ENCODE measurements at places on chromosomes 3 and 15.

GRCh38 chr15:87653646-87654045, 602.9 kb downstream of the NTRK3 start:
- DNase-seq = no peak

DNA sequence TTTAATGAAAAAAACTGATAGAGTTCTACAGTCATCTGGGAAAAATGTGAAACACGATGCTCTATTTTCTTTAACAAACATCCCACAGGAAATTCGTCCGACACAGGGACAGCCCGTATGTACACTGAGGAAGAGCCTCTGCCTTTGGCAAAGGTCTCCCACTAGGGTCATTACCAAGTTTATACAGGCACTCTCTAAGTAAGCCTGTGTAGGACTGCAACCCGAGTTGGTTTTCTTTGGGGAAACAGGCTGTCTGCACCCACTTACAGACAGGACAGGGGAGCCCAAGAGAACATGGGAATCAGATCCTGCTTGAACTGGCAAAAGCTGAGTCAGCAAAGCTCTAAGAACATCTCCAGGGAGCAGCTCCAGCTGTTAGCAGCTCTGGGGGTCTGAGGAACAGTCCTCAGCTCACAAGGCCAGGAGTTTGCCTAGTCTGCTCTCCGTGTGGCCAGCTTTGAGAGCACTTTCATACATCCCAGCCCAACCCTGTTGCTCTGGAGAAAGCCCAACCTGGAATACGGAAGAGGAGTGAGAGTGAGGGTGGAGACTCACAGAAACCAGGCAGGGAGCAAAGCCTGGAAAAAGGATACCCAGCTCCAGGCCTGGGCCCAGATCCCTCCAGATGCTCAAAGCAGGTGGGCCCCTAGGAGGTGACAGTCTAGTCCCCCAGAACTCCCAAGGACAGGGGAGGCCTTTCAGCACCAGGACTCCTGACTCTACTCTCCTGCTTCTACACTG, 1.9 kb downstream of the TBC1D2B start:
- peak; percentile 84 for DNase-seq

DNA sequence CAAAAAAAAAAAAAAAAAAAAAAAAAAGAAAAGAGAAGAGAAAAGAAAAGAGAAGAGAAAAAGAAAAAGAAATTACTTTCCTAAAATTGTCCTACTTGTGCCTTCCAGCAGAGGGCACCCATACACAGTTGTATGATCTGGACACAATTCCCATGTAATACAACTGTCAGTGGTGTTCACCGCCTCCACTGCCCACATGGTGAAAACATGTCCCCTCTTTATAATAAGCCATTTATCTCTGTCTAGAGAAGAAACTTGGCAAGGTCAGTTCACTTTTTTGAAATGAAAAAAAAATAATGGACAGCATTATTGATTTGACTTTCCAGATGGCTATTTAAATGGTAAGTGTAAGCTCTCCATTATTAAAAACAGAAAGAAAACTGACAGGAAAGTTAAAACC, 459.4 kb downstream of the GBE1 start:
- DNase-seq = peak; percentile 57

DNA sequence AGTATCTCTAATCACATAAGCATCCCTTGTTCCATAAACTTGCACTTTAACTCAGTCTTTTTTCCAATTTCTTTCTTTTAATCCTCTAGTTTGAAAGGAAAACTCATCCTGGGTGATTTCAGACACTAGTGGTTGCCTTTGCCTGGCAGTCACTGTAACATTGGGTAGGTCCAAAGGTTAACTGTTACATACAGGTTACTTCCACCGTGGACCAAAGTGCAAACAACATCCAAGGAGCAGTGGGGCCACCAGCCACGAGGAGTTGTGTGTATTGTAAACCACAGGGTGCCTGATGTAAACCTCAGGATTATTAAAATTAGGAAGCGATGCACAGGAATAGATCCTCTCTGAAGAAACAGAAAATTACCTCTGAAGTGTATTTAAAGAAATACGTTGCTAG, 75.0 kb downstream of the HCN4 start:
- no peak for DNase-seq

DNA sequence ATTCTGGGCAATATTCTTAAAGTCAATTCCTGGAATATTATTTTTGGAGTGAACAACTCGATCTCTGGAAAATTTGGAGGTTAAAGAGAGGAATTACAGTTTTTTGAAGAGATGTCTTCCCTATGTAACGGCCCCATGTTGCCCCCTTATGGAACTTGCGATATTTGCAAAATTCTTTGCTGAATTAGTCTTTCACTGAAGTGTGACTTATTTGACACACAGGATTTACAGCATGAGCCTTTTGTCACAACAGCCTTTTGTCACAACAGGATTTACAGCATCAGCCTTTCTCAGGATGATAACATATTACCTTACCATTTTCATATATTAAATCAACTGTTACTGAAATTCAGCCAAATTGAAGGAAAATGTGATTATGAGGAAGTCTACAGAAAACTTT, 37.8 kb upstream of the SPTSSB start:
- DNase-seq = peak; percentile 68

DNA sequence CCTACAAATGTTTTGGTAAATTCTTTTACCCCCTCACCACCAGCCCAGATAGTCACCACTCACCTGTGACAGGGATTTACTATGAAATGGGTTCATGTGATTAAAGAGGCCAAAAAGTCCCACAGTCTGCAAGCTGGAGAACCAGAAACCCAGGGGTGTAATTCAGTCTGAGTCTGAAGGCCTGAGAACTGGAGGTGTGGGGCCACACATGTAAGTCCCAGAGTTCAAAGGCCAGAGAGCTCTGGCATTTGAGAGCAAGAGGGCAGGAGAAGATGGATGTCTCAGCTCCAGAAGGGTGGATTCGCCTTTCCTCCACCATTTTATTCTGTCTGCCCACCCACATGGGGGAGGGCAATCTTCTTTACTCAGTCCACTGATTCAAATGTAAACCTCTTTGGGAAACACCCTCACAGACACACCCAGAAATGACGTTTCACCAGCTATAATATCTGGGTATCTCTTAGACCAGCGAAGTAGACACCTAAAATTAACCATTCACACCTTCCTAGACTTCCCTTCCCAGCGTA, 11.9 kb downstream of the RTP3 start:
- no peak for DNase-seq

GRCh38 chr3:83946049-83946448, 1012.7 kb upstream of the CADM2 start:
- no peak for DNase-seq

GRCh38 chr3:169615833-169616232, 47.7 kb downstream of the MECOM start:
- DNase-seq = no peak

All from HT1080 (cell line).